ENCODE measurements at places on chromosomes 2 and 18.

- DNase-seq: no peak
Measured at GRCh38 chr2:112644155-112644932, 1.4 kb upstream of the SLC20A1 start.

DNA sequence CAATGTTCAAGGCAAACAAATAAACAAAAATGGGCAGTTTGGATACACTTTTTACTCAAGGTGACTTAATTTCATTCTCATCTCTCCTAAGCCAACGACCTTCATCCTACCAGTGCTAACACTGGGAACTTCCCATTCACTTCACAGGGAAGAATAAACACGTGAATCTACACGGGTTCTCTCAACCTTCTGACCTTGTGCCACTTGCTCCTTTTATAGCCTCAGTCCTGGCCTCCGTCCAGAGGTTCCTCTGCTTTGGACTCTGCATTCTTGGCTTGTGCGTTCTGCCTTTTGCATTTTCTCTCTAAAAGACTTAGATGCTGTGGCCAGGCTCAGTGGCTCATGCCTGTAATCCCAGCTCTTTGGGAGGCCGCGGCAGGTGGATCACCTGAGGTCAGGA is 13.8 kb downstream of the ZNF2 start:
- no peak for DNase-seq

DNA sequence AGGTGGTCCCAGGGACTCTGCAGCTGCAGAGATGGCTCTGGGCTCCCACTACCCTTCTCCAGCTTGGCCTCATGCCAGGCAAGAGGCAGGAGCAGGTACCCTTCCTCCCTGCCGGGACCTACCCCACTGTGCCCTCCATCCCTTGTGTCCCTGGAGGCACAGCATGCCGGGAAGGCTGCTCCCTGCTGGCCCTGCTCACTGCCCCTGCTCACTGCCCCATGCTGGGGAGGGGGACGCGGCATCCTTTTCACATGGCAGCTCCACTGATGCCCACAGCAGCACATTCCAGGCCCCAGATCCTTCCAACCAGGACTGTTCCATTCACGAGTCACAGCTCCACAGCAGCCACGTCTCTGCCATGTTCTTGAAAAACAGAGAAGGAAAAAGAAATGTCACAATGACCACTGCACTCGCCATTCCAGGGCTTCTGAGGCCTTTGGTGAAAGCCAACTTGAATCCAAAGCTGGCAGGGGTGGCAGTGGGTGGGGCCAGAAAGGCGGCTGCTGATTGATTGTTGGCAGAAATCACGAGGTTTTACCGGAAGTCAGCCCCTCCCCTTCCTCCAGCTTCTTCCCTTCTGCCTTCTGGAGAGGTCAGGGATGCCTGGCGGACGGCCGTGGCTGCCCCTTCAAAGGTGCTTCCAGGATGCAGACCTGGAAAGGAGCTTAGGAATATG is 268.0 kb downstream of the CYP26B1 start:
- DNase-seq: peak; percentile 62

- DNase-seq: peak; percentile 30
Measured at GRCh38 chr2:1538663-1539062, 125.4 kb downstream of the TPO start.
